ENCODE measurements at places on chromosomes 2 and 18.

GRCh38 chr2:226865273-226865672 is 29.4 kb downstream of the RHBDD1 start:
- no peak for DNase-seq

- no peak for DNase-seq
Measured at GRCh38 chr18:12998332-12999060, 7.3 kb downstream of the CEP192 start.

GRCh38 chr2:150466741-150467620 is 20.5 kb downstream of the RND3 start:
- no peak for DNase-seq

- peak; percentile 65 for DNase-seq
Measured at GRCh38 chr18:32771169-32771751, 1.6 kb downstream of the KLHL14 start.

GRCh38 chr18:55289048-55289447 is 298.9 kb downstream of the TCF4 start:
- no peak for DNase-seq

DNA sequence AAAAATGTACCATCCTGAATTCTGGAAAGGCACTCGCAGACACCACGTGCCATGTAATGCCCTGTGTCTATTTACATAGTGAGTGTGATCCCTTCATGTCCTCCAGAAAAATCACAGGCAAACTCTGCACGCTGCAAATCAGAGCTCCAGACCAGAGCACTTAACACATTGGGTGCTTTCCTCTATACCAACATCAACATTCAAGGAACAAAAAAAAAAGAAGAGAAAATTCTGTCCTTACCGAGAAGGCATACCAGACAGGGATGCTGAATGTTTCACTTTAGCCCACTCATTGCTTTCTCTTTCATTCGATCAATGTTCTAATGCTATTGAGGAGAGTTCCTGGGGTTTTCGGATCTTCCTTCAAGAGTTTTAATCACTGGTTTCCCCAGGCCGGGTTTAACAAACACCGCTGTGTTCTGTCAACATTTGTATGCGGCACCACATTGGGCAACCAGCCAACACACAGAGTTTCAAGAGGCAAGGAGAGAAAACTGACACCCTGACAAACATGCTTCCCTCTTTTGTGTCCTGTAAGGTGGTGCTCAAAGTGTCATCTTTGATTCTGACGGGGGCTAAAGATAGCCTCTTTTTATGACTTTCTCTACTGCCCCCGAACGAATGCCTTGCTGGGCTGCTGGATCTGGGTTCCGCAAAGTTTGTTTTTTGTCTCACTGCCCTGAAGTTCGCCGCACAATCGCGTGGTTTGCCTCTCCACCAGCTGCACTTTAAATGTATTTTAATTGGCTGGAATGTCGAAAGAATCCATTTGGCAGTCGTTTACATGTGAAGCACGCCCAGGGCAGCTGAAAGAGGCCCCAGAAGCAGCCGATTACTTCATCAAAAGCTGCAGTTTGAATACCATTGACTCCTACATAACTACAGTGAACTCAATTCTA is 106.4 kb upstream of the NCKAP5 start:
- DNase-seq, result no peak

DNA sequence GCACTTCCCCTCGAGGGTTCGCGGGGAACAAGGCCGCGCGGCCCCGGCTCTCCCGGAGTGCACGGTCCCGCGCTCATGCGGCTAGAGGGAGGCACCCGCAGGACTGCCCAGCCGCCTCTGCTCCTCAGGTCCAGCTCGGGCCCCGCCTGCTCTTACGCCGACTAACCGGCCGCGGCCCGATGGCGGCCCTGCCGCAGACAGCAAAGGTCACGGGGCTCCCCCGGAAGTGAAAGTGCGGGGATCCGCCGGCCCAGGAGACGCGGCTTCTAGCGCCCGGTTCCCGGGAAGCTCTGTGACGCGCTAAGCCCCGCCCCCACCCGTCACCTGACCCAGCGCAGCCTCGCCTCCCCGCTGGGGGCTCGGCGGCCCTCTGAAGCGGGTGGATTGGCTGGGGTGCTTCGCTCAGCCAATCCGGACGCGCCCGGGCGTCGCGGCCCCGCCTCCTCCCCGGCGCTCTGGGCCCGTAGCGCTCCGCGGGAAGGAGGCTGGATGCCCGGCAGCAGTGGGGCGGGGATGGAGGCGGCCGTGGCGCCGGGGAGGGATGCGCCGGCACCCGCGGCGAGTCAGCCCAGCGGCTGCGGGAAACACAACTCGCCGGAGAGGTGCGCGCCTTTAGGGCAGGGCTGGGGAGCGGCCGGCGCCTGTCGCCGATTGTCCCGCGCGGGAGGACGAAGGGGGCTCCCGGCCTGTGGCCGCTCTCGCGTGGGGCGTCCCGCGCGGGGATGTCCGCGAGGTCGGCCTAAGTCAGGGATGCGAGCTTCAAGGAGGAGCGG is at the start of gene SCLY:
TSS of gene SCLY (plus strand) at position 460 of the 773 bp plus-strand sequence. CDS start at position 514, 54 bp downstream.
- peak; percentile 99 for DNase-seq

GRCh38 chr2:10062931-10063365 is 17.3 kb downstream of the CYS1 start:
- DNase-seq, result no peak

All from ecto neural progenitor cell (in vitro differentiated cells).